ENCODE measurements at places on chromosomes 1 and 21. TPM values are rescaled to one million over a fixed set of nuclear protein-coding genes. Genes with fewer than 3 reads are reported as not detected.

MR1 gene
- 0.46 TPM for total RNA-seq

BACH1 gene
- 144 TPM for total RNA-seq

GBP7 gene
- not detected for total RNA-seq

BARHL2 gene
- total RNA-seq, result 1.4 TPM

SLAMF8 gene
- not detected for total RNA-seq

IL10RB gene
- total RNA-seq, result 10.6 TPM

All from diencephalon (tissue), 1 donor.